Stimulated activated CD4-positive, alpha-beta T cell treated with anti-CD3 and anti-CD28 coated beads, Interleukin-1b, Interleukin-23, amount 100 ng/mL, for 48 hours (primary cell): ENCODE measurements at places on chromosomes 7 and 10.

DNA sequence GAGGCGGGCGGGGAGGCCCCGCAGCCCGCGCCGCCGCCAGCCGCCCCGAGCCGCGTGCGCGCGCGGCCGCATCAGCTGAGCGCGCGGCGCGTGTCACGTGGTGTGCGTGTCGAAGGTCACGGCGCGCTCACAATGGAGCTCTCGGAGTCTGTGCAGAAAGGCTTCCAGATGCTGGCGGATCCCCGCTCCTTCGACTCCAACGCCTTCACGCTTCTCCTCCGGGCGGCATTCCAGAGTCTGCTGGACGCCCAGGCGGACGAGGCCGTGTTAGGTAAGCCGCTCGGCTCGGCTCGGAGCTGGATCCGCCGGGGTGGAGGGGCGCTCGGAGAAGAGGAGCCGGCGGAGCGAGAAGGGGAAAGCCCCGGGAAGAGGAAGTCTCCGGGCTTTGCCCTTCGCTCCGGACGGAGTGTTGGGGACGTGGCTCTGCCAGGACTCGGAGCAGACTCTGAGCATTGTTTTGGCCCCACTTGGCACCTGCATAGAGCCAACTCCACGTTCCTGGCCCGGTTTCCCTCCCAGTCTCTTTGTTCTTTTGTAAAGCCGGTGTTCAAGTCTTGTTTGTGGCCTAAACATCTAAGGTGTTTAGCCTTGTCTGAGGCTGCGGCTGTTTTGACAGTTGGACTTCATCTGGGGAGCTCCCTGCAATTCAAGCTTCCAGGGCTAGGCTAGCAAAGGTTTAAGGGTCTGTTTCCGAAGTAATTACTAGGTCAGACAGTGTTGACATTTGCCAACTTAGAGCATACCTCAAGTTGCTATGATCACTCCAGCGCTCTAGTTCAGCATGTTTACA is at the start of gene COMMD3:
TSS of gene COMMD3 (plus strand) at position 103 of the 790 bp plus-strand sequence. CDS start at position 133, 30 bp downstream.
- peak; percentile 74 for DNase-seq

DNA sequence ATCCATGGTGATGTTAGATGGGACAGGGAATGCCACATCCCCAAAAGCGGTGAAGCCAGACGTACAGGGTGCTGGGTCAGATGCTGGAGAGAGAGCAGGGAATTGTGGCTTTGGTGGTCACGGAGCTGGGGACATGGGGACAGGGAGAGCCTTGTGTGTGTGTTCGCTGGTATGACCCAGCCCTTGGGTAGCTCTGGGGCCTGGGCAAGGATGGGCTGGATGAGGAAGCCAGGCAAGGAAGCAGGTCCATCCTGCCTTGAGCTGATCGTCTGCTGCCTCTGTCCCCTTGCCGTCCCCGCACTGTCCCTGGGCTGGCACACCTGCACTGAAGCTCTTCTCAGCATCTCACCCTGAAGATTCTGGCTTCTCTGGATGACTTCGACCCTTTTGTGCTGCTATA is 15.4 kb upstream of the CLDN4 start:
- DNase-seq, result no peak

DNA sequence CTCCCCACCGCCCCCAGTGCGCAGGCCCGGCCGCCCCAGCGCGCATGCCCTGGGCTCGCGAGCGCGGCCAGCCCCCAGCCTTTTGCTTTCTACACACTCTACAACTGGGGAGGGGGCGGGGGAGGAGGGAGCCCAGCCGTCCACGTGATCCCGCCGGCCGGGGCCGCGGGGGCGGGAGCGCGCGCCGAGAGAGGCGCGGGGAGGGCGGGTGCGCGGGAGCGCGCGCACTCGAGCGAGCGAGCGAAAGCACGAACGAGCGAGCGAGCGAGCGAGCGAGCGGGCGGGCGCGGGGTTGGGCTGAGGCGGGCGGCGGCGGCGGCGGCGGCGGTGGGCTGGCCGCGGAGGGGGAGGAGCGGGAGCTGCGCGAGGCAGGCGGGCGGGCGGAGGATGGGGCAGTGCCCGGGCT is at the start of gene AUTS2:
TSS of gene AUTS2 (plus strand) at position 395 of the 406 bp plus-strand sequence. CDS start 1,179 bp downstream, outside the sequence.
- DNase-seq, result peak; percentile 13

- no peak for DNase-seq
Observed at GRCh38 chr7:6422926-6423632, 24.7 kb downstream of the DAGLB start.

DNA sequence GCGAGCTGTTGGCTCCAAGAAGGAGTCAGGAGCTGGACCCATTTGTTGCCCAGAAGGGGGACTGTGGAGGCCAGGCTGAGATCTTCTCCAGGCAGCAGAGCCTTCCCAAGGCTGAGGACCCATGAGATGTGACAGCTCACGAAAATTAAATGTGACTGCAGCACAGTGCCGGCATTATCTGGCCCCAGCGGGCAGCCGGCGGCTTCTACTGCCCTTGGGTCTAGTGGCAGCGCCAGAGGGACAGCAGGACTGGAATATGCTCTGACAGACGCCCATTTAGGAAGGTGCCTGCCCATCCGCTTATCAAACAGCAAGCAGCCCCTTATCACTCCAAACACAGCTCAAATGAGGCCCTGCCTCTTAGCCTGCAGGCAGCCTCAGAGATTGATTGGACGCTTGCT is 122.9 kb upstream of the LYZL2 start:
- DNase-seq, result no peak

DNA sequence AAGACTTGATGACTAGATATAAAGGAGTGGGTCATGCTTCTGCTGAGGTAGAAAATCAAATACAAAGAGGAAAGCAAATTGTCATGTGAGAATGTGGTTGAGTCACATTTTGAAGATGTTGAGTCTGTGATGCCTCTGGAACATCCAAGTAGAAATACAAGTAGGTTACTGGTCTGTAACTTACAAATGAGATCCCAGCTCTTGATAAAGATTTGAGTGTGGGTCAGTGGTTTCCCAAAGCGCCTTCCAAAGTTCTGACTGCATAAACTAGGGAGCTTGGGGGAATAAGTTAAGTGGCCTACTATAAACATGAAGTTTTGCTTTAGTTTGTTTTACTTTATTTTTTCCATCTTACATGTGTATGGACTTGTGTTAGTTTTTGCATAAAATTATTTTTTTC is 144.3 kb upstream of the ETV1 start:
- no peak for DNase-seq

- DNase-seq, result no peak
Observed at GRCh38 chr7:119665796-119666195, 607.2 kb upstream of the KCND2 start.

GRCh38 chr10:128867210-128867609 is 599.8 kb upstream of the MGMT start:
- no peak for DNase-seq

DNA sequence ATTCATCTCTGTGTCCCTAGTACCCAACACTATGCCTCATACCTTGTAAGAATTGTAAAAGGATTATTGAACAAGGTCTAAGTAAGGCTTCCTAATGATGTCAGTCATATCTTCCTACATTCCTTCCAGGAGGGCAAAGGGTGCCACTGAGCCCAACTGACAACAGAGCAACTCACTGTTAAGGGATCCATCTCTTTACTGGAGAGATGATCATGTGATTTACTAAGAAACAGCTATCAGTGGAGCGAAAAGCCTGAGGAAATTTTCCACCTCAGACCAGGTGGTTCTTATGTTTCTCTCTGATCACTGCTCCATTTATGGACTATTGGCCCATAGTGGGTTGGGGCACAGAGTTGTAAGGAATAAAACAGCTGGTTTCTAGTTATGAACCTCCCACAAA is 38.9 kb upstream of the CNNM1 start:
- DNase-seq, result no peak

DNA sequence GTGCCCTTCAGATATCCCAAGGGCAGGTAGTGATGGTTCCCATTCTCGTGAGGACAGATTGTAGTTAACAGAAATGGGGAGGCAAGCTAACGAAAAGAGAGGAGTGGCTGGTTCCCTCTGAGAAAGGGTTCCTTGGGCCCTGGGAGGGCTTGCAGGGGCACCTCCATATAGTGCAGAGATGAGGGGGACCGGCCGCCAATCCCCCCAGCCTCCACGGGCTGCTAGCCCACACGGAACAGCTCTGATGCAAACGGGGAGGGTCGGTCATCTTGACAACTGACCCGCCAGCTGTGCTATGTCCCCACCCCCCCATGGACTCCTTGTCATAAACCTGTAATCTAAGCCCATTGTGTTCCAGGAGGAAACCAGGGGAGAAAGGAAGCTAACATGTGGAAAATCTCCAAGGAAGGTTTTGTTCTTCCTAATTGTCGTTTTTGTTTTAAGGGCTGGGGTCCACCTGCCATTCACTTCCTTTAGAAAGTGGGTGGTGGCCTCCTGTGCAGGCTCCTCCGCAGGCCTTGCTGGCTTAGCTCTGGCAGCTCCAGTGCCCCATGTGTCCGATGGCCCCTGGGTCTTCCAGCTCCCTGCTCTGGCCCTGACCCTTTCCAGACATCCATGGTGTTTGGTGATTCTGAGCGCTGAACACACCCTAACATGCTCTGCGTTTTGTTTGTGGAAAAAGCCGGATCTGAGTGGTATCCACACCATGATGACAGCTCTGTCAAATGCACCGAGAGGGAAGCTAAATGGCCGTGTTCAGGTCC is 15.9 kb downstream of the ADCY1 start:
- no peak for DNase-seq
